ENCODE measurements at places on chromosomes 6 and 20.
A peak's percentile ranks its signal among the peaks of the same experiment; 100 is the strongest.

GRCh38 chr6:118542184-118542952 lies 5.7 kb upstream of the PLN start:
- DNase-seq, result no peak

DNA sequence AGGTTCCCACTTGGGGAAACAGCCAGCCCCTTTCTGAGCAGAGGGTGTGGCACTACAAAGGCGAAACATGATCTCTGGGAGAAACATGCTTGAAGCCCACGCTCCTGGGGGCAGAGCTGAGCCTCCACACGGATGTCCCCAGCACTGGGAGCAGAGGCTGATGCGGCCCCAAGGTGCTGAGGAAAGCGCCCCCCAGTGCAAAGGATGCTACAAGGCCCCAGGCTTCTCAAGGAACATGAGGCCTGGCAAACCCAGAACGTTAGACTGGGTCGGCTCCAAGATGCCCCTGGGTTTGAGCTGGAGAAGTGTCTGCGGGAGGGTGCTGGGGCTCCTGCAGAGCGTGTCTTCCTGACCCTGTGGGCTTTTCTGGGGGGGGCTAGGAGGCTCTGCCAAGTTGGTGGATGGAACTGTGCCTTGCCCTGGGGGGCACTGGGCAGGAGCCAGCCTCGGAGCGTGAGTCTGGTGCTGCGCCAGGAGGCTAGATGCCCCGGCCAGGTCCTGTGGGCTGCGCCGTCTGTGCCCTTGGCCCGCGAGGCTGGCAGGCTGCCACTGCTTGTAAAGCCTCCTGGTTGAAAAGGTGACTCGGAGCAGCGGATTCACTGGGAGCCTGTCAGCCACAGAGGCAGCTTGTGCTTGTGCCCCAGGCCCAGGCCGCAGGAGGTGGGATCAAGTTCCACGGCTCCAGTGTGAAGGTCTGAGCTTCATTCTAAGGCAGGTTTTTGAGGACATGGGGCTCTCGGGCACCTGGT lies 8.1 kb downstream of the SYNJ2 start:
- no peak for DNase-seq

- DNase-seq, result peak; percentile 49
Measured at GRCh38 chr6:137415127-137415833, 78.9 kb downstream of the OLIG3 start.

GRCh38 chr20:10861090-10861489 lies 187.3 kb upstream of the JAG1 start:
- peak; percentile 61 for DNase-seq
